ENCODE measurements at places on chromosomes 2 and 18.

GRCh38 chr2:215740071-215740470, 273.3 kb downstream of the MREG start:
- no peak for DNase-seq

DNA sequence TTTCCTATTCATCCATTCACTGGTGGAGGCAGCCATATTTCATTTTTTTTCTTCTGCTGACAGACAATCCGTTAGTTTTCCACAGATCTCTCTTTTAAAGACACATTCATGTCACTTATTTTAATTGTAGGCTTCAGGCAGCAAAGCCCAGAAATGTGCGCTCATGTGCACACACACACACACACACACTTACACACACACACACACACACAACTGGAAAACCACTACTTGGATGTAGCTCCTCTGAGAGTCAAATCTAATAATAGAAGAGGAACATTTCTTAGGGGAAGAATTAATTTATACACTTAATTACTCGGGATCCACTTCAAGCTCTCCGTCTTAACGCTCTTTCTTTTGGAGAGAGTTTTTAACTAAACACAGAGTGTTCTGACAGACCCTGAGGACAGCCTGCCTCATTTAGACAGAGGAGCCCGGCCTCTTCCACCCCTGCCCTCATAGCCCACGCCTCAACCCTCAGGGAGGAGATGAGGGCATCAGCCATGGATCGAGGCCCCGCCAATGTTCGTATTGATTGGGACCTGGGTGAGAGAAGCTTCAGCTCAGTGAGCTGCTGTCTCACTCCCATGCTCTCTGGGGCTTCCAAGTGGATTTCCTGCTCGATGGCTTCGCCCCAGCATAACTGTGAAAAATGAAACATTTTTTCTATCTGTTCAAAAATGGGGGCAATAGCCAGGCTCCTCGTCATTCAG, 261.4 kb upstream of the SKOR2 start:
- DNase-seq, result no peak

GRCh38 chr2:146131048-146131447, 1611.1 kb upstream of the ZEB2 start:
- no peak for DNase-seq

- DNase-seq, result no peak
Measured at GRCh38 chr2:10137053-10137843, 14.7 kb downstream of the RRM2 start.

GRCh38 chr2:151682459-151683003, 51.7 kb downstream of the NEB start:
- no peak for DNase-seq

DNA sequence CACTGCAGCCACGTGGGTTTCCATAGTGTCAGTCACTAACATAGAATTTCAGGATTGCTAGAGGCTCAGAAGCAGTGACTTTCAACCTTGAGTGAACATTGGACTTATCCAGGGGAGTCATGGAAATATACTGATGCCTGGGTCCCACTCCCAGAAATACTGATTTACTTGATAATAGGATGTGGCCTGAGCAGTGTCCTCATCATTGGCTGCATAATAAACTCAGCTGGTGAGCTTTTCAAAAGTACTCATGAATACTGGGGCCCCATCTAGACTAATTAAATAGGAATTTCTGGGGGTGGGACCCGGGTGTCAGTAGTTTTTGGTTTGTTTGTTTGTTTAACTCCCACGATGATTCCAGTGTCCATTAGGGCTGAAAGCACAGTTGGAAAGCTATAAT, 141.4 kb downstream of the COL4A4 start:
- no peak for DNase-seq

DNA sequence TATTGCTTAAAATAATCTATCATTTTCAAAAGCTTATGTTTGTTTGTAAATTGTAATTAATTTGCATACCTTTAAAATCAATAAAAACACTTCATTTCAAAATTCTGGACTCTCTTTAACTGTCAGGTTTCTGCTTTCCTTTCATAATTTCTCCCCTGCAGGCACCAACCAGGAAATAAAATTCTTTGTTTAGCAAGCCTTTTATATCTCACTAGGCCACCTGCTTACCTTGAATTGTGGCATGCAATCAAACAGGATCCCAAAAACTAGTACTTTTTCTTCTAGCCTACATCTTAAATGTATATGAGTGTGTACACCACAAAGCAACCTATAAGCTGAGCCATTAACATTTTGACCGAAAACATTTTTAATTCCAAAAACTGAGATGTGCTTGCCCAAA, 233.1 kb downstream of the NR4A2 start:
- no peak for DNase-seq

- DNase-seq, result no peak
Measured at GRCh38 chr18:48621815-48622555, 83.2 kb downstream of the CTIF start.

GRCh38 chr2:133576714-133577113, 8.5 kb upstream of the NCKAP5 start:
- no peak for DNase-seq

GRCh38 chr2:88187927-88188326, 17.8 kb downstream of the THNSL2 start:
- DNase-seq, result no peak

- no peak for DNase-seq
Measured at GRCh38 chr2:197138506-197138905, 172.1 kb downstream of the ANKRD44 start.

- no peak for DNase-seq
Measured at GRCh38 chr2:46087492-46087891, 209.7 kb upstream of the EPAS1 start.

GRCh38 chr2:96353606-96354101, 18.1 kb downstream of the NCAPH start:
- DNase-seq, result no peak

DNA sequence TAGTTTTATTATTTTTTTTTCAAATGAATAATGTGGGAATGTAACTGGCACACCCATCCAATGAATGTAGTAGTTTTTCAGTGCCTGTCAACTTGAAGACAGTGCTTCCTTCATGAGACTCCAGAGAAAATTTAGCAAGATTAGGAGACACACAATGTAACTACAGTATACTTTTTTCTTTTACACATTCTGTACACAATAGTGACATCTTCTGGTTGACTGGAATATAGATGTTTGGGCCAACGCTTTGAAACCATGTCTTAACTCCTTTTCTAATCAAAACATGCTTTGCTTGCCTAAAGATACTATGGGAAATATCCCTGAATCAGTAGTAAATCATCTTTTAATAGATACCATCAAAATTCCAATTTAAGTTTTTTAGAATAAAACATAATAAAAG, 229.5 kb upstream of the ZC3H15 start:
- peak; percentile 39 for DNase-seq

- no peak for DNase-seq
Measured at GRCh38 chr2:204129591-204130294, 193.2 kb downstream of the ICOS start.

GRCh38 chr2:160409480-160409879, 84.1 kb downstream of the RBMS1 start:
- DNase-seq, result no peak

DNA sequence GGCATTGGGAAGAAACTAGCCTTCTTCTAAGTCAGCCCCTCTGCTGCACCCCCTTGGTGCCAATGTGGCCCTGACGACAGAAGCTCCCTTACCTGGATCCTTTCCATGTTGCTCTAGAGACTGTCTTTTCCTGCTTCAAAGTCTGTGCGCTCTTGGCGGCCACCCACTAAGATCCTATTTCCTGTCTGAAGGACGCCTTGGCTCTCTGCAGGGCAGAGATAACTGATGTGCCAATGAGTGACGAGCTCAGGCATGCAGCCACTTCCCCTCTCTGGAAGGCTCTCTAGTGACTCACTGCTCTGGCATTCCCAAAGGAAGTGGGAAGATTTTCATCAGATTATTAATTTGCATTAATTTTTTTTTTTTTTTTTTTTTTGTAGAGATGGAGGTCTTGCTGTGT, 273.5 kb downstream of the CDH20 start:
- DNase-seq, result no peak

DNA sequence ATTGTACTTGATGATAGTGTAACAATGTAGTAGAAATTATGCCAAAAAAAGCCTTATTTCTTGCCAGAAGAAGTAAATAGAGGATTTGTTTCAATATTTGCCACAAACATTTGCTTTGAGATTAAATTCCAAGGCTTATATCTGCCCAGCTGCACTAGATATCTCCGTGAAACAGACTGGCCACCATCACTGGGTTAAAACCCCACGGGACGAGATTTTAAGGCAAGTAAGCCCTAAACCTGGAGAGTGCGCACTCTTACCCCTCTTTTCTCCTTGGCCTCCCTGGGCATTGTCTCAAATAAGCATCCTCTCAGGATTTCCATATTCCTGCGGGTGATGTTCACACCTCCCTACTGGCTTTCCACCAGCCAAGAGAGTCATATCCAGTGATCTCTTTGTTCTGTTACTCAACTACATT, 334.4 kb downstream of the AGPS start:
- DNase-seq, result no peak

- no peak for DNase-seq
Measured at GRCh38 chr2:8006626-8007025, 675.2 kb upstream of the ID2 start.

GRCh38 chr2:113980946-113981345, 91.1 kb downstream of the ACTR3 start:
- no peak for DNase-seq

GRCh38 chr18:76801567-76802505, 20.5 kb upstream of the ZNF236 start:
- DNase-seq, result no peak

GRCh38 chr2:18077231-18077630, 198.8 kb downstream of the KCNS3 start:
- DNase-seq, result no peak

DNA sequence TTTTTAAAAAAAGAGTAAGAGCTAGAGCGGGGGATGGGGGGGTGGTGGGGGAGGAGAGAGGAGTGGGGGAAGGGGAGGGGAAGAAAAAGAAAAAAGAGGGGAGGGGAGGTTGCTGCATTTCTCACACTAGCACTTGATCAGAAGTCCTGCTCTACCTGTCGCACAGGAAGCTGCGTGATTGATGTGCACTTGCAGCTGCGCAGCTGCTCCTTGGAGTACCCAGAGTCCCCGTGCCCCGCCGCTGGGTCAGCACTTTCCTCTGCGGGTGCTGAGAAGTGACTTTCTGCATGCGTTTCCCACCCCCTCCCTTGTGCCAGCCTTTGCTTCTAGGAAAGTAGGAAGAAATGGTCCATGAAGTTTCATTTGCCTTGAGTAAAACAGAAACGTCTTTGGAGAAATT, 297.3 kb downstream of the ETAA1 start:
- DNase-seq, result no peak

DNA sequence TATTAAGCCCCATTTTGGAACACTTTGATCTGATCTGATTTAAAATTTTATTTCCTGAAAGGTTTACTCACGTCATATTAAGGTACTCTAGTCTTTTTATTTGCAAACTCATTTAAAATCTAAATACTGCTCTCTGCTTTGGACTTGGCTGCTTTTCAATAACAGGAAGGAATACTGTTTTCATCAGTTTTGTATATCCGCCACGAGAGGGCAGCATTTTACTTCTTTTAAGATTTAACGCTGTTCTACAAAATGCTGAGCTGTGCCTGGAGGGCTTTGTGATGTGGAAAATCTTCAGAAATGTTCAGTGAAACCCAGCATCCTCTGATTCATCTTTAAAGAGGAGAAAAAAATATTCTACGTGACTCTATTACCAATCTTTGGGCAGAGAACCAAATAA, 37.5 kb upstream of the SLC38A11 start:
- peak; percentile 51 for DNase-seq

DNA sequence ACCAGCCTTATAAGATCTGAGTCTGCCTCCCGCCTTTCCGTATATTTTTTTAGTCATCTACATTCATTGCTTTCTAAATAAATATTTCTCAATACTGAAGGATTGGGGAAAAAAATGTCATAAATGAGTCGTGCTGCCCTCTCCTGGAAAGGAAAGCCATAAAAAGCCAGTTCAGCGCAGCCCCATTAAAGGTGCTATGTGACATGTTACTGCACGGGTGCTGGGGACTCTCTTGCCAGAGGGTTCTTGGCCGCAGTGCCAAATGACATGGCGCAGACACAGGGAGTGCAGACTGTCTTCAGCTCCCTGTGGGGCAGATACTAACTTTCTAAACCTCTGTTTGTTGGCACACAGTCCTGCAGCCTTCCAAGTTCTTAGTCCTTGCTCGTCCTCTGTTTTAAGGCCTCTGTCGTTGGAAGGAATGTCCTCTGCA, 53.7 kb upstream of the MAP3K20 start:
- no peak for DNase-seq

- DNase-seq, result no peak
Measured at GRCh38 chr2:134217351-134217750, 36.5 kb upstream of the MGAT5 start.

DNA sequence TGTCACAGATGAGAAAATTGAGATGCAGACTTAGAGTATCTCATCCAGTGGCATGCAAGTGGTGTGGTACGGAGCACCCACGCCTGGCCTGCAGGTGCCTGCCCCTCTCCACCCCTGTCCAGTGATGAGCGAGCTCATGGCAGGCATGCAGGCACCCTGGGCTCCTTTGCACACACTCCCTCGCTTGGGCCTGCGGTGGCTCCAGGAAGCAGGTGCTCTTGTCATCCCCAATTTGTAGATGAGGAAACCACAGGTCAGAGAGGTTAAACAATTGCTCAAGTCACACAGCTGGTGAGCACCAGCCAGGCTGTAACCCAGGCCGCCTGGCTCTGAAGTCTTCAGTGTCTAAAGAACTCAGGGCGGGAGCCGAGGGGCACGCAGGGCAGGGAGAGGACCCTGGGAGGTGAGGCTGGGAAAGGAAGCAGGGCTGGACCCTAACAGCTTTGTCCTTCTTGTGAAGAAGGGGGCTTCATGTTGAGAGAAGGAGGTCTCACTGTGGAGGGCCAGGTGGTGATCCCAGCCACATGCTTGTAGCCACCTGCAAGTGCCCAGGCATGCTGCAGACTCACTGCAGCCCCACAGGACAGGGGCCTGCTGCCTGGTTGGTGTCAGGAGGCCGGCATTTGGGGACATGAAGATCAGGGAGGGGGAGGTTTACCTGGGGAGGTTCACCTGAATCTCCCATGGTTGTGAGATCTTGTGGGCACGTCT, 166.2 kb downstream of the SH3RF3 start:
- DNase-seq, result no peak

Data from NCI-H1436 treated with DMSO at 0.1 percent for 48 hours (cell line).